ENCODE measurements at places on chromosomes 16 and 17. TPM values are rescaled to one million over a fixed set of nuclear protein-coding genes. Genes with fewer than 3 reads are reported as not detected.

Gene NHERF2
- total RNA-seq = 22.3 TPM

Gene AGRP
- total RNA-seq = not detected

- peaks cover 30% of the 10 kb centered on the region for H3K4me1 ChIP-seq
- no peak overlapping the region for H3K27ac ChIP-seq
- peaks cover 7% of the 10 kb centered on the region for H3K27me3 ChIP-seq
- peak; percentile 78 for DNase-seq
- H3K36me3 ChIP-seq = no peaks in the 10 kb centered on the region
Measured at GRCh38 chr17:81487487-81488275, 24.9 kb downstream of the ACTG1 start.

GRCh38 chr17:80923211-80924110 lies 68.2 kb upstream of the CHMP6 start:
- H3K36me3 ChIP-seq = peaks cover 5% of the 10 kb centered on the region
- H3K27me3 ChIP-seq = peaks cover 6% of the 10 kb centered on the region
- no peak for DNase-seq
- peaks cover 22% of the 10 kb centered on the region for H3K4me1 ChIP-seq

GRCh38 chr16:80592273-80592672 lies 51.5 kb downstream of the DYNLRB2 start:
- no peak overlapping the region for H3K27ac ChIP-seq
- H3K36me3 ChIP-seq = peaks cover 11% of the 10 kb centered on the region
- peaks cover 7% of the 10 kb centered on the region for H3K27me3 ChIP-seq
- H3K4me1 ChIP-seq = peaks cover 5% of the 10 kb centered on the region
- no peak overlapping the region for H3K4me3 ChIP-seq
- DNase-seq = no peak
